Activated CD4-positive, alpha-beta T cell treated with anti-CD3 and anti-CD28 coated beads, Interleukin-2, amount 50 U/mL, for 48 hours (primary cell): ENCODE measurements at places on chromosomes 16 and 17.

DNA sequence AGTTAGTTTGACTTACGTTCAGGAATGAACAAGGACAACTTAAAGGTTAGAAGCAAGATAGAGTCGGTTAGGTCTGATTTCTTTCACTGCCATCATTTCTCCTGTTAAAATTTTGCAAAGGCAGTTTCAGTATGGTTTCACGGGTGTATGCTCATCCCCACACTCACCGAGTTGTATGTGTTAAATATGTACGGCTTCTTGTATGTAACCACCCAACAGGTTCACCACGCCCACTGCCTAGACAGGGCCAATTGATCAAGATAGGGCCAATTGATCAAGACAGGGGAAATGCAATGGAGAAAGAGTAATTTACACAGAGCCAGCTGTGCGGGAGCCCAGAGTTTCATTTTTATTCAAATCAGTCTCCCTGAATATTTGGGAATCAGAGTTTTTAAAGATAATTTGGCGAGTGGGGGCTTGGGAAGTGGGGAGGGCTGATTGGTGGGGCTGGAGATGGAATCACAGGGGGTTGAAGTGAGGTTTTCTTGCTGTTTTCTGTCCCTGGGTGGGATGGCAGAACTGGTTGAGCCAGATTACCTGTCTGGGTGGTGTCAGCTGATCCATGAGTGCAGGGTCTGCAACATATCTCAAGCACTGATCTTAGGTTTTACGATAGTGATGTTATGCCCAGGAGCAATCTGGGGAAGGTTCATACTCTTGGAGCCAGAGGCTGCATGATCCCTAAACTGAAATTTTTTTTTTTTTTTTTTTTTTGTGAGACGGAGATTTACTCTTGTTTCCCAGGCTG is 62.4 kb upstream of the PLCG2 start:
- DNase-seq: no peak

DNA sequence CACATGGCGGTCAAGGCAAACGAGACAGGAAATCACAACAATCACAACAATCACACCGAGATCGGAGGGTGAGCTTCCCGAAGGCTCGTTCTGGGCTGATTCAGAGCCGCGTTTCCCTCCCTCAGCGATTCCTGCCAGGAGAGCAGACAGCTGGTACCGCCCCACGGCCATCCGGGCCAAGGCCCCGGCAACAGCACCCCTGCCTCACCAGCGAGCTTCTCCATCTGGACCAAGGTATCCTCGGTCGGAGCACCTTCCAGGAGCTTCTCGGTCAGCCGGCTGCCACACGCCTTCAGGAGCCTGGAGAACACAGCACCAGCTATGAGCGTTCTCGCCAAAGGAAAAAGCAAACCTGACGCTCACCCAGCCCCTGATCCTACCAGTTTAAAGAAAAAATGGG is 15.2 kb upstream of the PLD6 start:
- no peak for DNase-seq

DNA sequence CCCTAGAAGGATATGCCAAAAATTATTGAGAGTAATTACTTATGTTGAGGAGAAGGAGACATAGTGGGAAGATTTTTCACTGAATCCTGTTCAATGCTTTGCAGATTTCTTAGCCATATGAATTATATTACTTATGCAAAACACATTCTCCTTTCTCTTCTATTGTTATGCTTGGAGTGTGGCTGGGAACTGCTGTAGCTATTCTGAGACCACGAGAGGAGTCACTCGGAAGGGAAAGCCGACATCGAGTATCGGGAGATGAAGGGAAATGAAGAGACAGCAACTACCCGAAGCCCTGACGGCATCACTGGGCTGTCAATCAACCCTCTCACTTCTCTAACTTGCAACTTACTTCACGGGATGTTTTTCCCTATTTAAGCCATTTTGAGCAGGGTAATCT is 39.6 kb downstream of the STX8 start:
- no peak for DNase-seq

GRCh38 chr17:79595921-79596320 is 14.9 kb downstream of the RBFOX3 start:
- no peak for DNase-seq

DNA sequence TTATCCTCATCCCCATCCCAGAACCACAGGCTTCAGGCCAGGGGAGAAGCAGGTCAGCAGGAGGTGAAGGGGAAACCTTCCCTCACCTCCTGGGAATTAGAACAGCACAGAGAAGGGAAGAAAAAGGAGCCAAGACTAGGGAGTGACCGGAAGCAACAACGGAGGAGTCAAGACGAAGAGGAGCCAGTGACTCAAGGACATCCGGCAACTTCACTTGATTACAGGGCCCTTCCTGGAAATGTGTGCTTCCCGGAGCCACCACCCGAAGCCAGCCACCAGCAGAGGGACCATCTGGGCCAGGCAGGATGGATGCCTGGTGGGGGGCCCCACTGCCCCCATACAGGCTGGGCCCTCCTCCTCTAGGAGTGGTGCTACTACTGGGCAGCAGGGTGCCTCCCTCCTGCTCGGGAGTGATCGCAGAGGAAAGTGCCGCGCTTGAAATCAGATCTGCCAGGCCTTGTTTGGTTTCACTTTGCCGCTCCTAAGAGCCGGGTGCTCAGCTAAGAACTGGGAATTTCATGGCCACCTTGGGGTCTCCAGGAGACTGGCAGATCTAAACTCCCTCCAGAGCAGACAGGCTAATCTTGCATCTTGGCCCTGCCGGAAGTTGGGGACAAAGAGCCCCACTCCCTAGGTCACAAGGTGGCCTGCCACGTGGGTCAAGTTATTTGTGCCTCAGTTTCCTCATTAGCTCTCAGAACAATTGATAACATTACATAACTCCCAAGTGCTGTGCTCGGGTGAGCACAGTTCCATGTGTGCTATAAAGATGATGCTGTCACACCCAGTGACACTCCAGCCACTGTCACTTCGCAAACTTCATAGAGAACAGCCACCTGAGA is 6.6 kb downstream of the CDC42EP4 start:
- no peak for DNase-seq

- DNase-seq: no peak
These were observed 10.9 kb downstream of the HOXB4 start for GRCh38 chr17:48567209-48567608.

DNA sequence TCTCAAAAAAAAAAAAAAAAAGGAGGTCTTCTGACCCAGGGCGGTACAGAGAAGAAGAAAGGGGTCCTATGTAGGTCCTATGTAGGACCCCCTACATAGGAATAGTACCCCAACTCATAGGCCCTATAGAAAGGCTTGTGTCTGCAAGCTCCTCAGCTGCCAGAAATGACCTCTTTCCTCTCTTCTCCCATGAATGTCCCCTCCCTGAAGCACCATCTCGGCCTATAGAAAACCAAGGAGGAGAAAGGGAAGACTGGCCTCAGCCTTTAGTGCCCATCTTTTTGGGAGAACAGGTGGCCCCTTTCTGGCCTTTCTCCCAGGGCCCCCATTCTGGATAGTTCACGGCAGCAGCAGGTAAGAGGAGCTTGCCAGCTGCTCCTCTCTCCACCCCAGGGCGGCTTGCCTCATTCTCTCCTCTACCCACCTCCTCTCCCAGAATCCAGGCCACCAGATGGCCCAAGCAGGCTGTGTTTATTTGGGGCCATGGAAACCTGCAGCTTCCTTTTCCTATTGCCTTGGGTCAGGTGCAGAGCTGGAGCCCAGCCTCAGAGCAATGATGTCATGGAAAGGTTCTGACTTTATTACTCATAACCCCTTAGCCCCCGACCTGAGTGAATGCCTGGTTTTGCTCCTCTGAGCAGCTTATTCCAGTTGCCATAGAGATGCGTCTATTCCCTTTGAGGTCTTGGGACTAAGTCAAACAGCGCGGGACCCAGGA is 1.6 kb upstream of the MRPL58 start:
- DNase-seq: no peak

- no peak for DNase-seq
These were observed 33.1 kb upstream of the ULK2 start for GRCh38 chr17:19900809-19901208.

- DNase-seq: no peak
These were observed 14.1 kb downstream of the FAM222B start for GRCh38 chr17:28828294-28829040.

- peak; percentile 37 for DNase-seq
These were observed 577 bp upstream of the HS3ST2 start for GRCh38 chr16:22813223-22813947.

GRCh38 chr16:66146798-66147197 is 219.7 kb upstream of the CDH5 start:
- DNase-seq: no peak
